BJ (cell line): ENCODE measurements at places on chromosomes 3 and 15. TPM values are rescaled to one million over a fixed set of nuclear protein-coding genes. Genes with fewer than 3 reads are reported as not detected.

The EHHADH gene
- polyA plus RNA-seq = 5.2 and 6.0 TPM in 2 replicates

DNA sequence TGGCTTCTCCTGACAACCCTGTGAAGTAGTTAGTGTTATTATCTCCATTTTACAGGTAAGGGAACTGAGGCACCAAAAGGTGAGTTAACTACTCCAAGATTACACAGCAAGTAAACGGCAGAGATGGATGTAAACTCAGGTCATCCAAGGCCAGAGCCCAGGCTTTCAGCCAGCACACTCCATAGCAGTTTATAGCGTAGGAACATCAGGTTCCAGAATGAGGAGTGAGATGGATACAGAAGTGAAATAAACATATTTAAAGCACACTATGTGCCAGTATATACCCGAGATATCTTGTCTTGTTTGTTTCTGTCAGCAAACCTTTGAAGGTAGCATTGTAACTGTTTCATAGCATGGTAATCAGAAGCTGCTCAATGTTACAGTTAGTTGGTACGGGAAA is 279.0 kb downstream of the OXSM start:
- no peak for DNase-seq

DNA sequence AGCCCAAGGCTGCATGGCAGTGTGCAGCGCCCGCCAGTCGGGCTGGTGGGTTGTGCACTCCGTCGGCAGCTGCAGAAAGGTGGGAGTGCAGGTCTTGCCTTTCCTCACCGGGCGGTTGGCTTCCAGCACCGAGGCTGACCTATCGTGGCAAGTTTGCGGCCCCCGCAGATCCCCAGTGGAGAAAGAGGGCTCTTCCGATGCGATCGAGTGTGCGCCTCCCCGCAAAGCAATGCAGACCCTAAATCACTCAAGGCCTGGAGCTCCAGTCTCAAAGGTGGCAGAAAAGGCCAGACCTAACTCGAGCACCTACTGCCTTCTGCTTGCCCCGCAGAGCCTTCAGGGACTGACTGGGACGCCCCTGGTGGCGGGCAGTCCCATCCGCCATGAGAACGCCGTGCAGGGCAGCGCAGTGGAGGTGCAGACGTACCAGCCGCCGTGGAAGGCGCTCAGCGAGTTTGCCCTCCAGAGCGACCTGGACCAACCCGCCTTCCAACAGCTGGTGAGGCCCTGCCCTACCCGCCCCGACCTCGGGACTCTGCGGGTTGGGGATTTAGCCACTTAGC is 4.3 kb downstream of the ISL2 start:
- no peak for DNase-seq

- DNase-seq = no peak
These were observed 69.0 kb upstream of the RAD18 start for GRCh38 chr3:9032231-9032777.

DNA sequence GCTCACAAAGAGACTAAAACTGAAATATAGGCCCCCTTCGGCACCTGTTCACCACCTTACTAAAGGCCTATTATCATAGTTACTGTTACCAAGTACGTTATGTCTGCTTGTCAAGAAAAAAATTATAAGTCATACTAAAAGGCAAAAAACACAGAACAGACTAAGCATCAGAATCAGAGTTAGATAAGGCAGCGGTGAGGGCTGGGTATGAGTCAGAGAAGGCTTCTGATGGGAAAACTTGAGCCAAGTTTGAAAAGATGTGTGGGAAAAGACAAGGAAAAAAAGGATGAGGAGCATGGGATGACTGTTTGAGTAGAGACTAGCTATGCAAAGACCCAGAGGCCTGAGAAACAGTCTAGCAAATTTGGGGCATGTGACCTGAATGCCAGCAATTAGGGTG is 387.2 kb upstream of the SGO1 start:
- DNase-seq = no peak

GRCh38 chr15:40716165-40716564 is 21.2 kb downstream of the RAD51 start:
- DNase-seq = no peak
